Left ventricle myocardium inferior (tissue), 1 donor: ENCODE measurements at places on chromosomes 11 and 22. TPM values are rescaled to one million over a fixed set of nuclear protein-coding genes. Genes with fewer than 3 reads are reported as not detected.

- peak; percentile 53 for DNase-seq
These were observed 54.3 kb upstream of the USP47 start for GRCh38 chr11:11787305-11788062.

SEPTIN3 gene
- total RNA-seq, result not detected

OR52E8 gene
- not detected for total RNA-seq

FOXRED2 gene
- 9.8 TPM for total RNA-seq
